ENCODE measurements at places on chromosomes 6 and 20.

DNA sequence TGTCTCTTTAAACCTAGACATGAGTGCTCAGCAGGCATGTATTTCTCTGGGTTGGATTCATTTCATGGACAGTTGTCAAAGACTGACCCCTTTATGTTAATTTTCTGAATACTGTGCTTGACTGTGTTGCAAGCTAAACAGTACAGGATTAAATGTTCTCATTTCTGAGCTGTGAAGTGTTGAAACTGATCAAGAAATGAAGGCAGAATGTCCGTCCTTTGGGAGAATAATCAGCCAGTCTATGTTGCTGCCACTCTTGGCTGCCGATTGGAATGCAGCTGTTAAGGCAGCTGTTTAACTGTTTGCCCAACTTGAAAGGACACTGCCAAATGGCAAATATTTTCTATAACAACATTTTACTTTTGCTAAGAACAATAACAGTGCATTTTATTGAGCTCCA, 87.3 kb downstream of the CEP57L1 start:
- no peak for DNase-seq
- no peak overlapping the region for H3K4me3 ChIP-seq
- H3K36me3 ChIP-seq, result no peaks in the 10 kb centered on the region
- no peaks in the 10 kb centered on the region for H3K27me3 ChIP-seq
- H3K27ac ChIP-seq, result no peak overlapping the region
- no peaks in the 10 kb centered on the region for H3K4me1 ChIP-seq

DNA sequence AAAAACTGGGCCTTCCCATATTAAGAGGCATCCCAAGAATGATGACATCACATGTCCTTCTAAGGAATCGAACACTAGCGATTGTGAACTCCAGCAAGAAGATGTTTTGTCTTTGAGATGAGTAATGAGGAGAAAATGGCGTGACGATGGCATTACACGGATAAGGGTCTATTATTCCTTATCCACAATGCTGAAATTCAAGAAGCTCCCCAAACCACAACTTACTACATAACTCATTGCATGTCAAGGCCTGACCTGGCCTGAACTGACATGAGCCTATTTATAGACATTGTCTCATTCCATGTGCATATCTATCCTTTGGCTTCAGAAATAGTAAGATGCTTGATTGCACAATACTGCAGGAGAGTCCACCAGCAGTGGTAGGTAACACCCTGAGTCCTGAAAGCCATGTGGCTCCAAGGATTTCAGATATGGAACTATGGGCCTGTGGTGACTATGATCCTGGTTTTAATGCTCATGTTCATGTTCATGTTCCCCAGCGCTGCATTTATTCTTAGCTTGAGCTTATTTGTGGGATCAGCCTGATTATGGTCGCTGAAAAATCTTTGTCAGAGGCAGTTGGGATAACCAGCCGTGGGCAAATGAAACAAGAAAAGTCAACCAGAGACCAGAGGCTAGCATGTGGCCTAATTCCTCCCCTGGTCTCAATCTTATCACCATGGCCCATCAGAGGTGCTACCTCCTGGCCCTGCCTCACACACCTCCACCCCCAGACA, 183.2 kb upstream of the JARID2 start:
- no peak for DNase-seq
- no peak overlapping the region for H3K4me3 ChIP-seq
- peaks cover 7% of the 10 kb centered on the region for H3K4me1 ChIP-seq
- no peaks in the 10 kb centered on the region for H3K27me3 ChIP-seq
- H3K36me3 ChIP-seq, result no peaks in the 10 kb centered on the region

DNA sequence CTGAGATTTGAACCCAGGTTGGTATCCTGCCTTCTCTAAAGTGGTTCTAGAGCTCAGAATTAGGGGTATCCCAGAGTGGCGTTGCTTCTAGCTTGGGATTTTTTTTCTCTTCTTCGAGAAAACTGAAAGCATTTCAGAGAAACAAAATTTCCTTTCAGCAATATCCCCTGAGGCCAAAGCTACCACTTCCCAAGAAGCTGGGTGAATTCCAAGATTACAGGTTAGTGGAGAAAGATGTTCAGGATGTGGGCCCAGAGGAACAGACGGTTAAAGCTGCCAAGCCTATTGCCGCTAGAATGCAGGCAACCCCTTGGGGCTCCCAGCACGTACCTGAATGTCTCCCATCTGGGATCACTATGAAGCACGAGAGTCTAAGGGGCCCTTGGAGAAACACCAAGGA, 134.1 kb downstream of the FOXO3 start:
- peaks cover 16% of the 10 kb centered on the region for H3K36me3 ChIP-seq
- no peak overlapping the region for H3K27ac ChIP-seq
- H3K4me3 ChIP-seq, result no peak overlapping the region
- no peak for DNase-seq

- no peaks in the 10 kb centered on the region for H3K27me3 ChIP-seq
- no peaks in the 10 kb centered on the region for H3K36me3 ChIP-seq
- no peak overlapping the region for H3K4me3 ChIP-seq
- DNase-seq, result no peak
- no peak overlapping the region for H3K27ac ChIP-seq
Observed at GRCh38 chr6:128560966-128561365, 40.6 kb upstream of the PTPRK start.

- H3K4me3 ChIP-seq, result no peak overlapping the region
- no peak for DNase-seq
- no peaks in the 10 kb centered on the region for H3K4me1 ChIP-seq
Observed at GRCh38 chr6:53259860-53260580, 88.7 kb downstream of the ELOVL5 start.

All from PC-9 (cell line).